EL (cell line): ENCODE measurements at places on chromosomes 5 and 9.

- no peak for DNase-seq
Observed at GRCh38 chr9:91942201-91942600, 7.8 kb downstream of the ROR2 start.

- no peak for DNase-seq
Observed at GRCh38 chr9:8186560-8186959, 387.0 kb upstream of the DMAC1 start.

DNA sequence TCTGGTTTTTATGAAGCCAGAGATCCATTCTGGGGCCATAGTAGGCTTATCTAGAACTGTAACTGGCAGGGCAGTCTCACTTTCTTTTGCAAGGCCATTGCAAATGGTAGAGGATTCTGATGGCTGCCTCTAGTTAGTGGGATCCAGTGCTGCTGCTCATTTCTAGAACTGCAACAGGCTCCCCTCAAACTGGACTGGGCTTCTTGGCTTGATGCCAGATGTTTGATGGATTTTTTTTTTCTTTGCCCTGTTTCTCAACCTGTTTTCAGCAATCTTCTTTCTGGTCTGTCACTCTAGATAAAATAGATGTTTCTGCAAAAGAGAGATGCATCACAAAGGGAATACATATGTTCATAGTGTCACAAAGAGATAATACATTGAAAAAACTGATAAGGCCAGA lies 11.9 kb downstream of the CARTPT start:
- no peak for DNase-seq

GRCh38 chr9:28155067-28155466 lies 581.8 kb upstream of the C9orf72 start:
- DNase-seq, result no peak

- DNase-seq, result peak; percentile 67
Observed at GRCh38 chr5:111143910-111144309, 51.8 kb downstream of the WDR36 start.

DNA sequence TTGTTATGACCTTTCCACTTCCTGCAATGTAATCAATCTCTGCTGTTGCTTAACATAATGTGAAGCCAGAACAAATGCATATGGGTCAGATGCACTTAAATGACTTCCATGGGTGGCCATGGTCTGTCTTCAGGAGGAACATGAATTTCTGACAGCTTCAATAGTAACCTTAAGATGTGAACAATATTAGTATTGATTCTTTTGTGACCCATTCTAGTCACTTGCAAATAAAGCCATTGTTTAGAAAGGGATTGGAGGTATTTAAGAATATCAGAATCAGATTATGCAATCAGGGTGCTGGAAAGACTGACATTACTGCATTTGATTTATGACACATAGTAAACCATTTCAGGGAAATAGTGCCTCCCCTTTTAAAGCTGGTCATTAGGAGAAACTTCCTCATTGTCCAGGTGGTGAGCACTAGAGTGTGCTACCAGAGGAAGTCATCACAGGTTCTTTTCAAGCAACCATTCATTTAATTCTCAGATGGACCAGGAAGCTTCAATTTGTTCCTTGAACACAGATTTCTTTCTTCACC lies 32.1 kb downstream of the GRIN3A start:
- no peak for DNase-seq

DNA sequence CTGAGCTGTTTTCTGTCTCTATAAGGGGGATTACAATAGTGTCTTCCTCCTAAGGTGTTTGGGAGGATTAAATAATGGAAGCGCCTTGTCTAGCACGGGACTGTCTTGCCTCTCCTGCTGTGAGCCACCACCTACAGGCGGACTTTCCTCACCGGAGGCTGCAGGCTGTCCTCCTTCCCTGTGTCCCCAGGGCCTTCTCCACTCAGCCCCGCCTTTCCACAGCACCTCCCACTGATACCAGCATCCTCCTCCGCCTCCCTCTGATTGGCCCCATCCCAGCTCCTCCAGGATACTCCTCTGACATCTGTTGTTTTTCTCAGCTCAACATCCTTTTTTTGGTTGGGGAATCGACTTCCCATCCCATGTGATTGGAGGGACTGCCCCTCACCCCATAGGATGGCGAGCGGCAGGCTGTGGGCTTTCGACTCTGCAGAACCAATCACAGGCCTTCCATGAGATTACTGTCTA lies 851 bp upstream of the ZDHHC12 start:
- peak; percentile 89 for DNase-seq

DNA sequence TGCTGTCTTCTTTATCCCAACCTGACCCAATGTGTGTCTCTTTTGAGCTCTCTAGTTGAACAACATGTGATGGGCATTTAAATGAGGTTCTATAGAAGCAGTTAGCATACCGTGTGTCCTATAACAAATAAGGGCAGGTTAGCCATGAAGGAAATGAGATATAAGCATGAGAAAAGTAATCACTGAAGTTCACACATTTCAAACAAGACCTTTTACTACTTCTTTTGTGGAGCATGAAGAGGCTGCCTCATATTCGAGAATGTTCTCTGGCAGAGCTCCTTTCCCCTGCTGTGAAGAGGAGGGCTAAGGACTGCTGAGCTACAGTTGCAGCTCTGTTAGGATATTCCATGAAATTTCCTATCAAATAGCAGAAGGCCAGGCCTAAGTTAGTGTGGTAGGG lies 15.2 kb upstream of the SNCAIP start:
- no peak for DNase-seq

GRCh38 chr5:137234973-137235943 lies 263.9 kb downstream of the SPOCK1 start:
- DNase-seq, result no peak

DNA sequence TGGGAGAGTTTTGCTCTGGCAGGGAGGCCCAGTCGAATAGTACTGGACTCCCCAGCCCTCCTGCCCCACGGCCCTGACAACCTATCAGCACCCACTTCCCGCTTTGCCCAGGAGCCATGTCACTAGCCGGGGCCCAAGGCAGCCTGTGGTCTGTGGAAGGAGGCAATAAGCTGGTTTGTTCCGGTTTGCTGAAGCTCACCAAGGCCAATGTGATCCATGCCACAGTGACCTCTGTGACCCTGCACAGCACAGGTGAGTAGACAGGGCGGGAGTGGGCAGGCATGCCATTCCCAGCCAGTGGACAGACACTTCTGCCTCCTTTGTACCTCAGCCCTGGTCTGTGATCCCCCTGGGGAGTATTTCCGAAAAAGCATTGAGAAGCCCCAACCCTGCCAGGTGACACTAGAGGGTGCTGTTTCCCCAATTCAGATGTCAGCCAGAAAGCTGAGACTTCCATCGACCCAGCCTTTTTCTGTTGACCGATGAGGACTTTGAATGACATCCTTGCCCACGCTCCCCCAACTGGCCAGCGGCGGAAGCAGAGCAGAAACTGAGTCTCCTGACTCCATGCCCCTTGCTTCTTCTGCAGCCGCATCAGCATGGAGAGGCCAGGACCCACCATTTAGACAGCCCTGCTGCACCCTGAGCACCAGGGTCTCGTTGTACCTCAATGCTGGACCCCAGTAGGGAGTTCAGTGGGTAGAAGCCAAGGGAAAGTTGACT lies 9.6 kb downstream of the PCYOX1L start:
- peak; percentile 77 for DNase-seq

- DNase-seq, result no peak
Observed at GRCh38 chr5:6435356-6435755, 13.3 kb upstream of the UBE2QL1 start.

DNA sequence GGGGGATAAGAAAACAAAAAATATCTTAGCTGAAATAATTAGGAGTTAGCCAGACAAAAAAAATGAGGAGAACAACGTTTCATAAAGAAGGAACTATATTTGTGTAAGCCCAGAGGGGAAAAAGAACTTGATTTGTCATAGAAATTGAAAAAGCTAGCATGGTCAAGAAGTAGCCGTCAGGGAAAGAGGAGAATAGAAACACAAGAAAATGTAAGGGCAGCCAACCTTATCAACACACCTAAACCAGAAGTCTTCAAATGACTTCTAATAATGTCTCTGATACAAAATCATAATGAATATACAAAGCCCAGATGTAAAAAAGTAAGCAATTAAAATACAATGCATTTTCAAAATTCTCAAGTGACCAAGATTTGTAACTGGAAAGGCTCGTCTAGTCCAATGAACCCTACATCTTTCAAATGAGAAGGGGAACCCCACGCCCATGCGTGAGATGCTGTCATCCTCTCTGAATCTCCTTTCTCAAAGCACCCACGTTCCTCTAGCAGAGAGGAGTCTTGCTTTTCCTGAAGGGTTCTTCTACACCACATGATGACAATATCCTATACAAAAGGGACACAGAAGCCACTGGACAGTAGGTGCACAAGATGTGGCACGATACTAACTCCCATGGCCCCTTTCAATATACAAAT lies 103.7 kb downstream of the ARL15 start:
- no peak for DNase-seq

DNA sequence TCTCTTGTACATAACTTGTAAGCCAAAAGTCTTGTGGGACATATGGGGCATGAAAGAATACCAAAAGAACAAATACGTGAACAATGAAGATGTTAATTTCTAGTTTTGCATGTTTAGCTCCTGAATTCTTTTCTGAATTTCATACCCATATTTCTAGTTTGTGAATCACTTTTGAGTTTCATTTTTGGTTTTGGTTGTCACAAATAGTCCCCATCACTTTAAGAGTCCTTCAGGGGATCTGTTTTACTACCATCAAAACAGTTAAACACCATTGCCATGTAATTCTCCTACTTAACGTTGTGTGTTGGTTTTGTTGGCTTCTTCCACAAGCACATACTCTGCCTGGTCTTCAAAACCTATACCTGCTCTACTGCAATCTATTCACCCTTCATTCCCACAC lies 27.0 kb downstream of the VCAN start:
- DNase-seq, result no peak

GRCh38 chr5:10520706-10521105 lies 43.2 kb upstream of the ANKRD33B start:
- DNase-seq, result peak; percentile 59

- DNase-seq, result no peak
Observed at GRCh38 chr5:2047341-2047927, 164.7 kb upstream of the IRX4 start.

DNA sequence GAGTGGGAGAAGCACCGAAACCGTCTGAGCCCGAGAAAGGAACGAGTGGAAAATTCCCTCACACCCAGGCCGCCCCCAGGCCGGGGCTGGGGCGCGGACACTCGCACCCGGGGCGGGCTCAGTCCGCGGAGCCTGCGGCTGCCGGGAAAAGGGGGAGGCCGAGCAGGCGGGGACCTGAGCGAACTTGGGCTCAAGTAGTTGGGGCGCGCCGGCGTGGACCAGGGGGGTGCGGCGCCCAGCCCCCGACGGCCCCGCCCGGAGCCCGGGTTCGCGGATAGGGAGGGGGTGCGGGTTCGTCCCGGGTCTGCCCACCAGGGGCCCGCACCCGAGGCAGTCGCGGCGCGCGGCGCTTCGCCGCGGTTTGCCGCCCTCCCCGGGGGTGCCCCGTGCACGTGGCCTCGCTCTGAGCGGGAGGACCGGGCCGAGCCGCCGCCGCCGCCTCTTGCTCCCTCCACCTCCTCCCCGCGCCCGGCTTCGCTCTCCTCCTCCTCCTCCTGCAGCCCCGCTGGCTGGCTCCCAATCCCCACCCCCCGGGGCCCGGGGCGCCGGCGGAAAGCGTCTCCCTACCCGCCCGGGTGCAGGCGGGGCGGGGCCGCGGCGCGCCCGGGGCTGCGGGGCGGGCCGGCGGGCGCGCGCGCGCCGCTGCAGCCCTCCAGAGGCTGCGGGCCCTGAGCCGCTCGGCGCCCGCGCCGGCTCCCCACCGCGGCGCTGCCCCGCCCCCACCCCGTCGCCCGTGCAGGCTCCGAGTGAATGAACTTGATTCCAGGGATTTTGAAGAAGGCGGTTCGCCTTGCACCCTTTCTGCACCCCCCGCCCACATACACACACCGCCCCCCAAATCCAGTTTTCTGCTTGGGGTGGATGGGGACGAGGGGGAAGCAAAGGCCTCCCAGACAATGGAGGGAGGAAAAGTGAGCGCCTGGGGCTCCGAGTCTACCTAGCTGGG lies 1.3 kb upstream of the NFIB start:
- DNase-seq, result peak; percentile 71

- DNase-seq, result no peak
Observed at GRCh38 chr5:138458384-138458783, 6.9 kb upstream of the EGR1 start.

GRCh38 chr5:131947445-131947844 lies 2.0 kb upstream of the MEIKIN start:
- DNase-seq, result no peak

DNA sequence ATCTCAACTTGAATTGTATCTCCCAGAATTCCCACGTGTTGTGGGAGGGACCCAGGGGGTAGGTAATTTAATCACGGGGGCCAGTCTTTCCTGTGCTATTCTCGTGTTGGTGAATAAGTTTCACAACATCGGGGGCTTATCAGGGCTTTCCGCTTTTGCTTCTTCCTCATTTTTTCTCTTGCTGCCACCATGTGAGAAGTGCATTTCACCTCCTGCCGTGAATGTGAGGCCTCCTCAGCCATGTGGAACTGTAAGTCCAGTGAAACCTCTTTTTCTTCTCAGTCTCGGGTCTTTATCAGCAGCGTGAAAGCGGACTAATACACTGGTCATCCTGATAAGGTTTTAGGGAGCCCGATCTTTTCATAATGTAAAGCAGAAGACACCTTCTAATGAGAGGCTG lies 687.0 kb upstream of the FTMT start:
- no peak for DNase-seq

- DNase-seq, result no peak
Observed at GRCh38 chr5:146993876-146994530, 115.4 kb upstream of the PPP2R2B start.
